ENCODE measurements at places on chromosomes 4 and X.

- no peak for DNase-seq
Measured at GRCh38 chrX:65679071-65679540, 11.7 kb downstream of the MSN start.

- no peak for DNase-seq
Measured at GRCh38 chr4:27024805-27025204, 164.2 kb downstream of the STIM2 start.

- no peak for DNase-seq
Measured at GRCh38 chrX:17798921-17799320, 61.6 kb downstream of the SCML1 start.

GRCh38 chr4:5465529-5465928 is 242.8 kb downstream of the EVC2 start:
- no peak for DNase-seq

DNA sequence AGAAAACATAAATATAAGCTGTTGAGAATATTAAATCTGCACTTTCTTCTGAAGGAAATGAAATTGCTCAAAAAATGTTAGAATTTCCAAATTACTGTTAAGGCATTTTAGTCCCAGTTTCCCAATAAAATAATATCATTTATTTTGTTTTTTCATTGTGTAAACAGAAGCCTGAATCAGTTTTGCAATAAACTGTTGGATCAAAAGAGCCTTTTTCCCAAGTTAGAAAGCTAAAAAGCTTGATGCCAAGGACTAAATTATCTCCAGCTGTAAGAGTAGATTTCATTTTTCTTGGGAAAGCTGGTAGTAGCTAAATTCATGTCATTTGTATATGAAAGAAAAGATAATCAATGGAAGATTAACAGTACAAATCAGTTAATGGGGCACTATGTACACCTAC is 95.8 kb downstream of the RNF150 start:
- no peak for DNase-seq

- no peak for DNase-seq
Measured at GRCh38 chrX:7889135-7889534, 38.1 kb downstream of the PNPLA4 start.

DNA sequence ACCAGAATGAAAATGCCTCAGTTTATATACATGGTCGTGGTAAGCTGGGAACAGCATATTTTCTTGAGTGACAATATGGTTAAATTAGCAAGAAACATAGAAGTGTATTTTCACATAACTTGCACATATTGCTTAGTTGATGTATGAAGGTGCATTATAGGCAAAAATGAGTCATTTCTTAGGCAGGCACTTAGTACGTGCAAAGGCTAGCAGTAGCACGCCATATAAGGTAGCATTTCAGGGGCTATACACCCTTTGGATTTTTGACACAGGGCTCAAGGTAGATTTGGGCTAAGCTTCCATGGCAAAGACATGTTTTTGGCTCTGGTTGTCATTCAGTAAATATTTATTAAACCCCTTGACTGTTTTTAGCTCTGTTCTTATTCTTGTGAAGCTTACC is 33.1 kb downstream of the PCDH7 start:
- no peak for DNase-seq

DNA sequence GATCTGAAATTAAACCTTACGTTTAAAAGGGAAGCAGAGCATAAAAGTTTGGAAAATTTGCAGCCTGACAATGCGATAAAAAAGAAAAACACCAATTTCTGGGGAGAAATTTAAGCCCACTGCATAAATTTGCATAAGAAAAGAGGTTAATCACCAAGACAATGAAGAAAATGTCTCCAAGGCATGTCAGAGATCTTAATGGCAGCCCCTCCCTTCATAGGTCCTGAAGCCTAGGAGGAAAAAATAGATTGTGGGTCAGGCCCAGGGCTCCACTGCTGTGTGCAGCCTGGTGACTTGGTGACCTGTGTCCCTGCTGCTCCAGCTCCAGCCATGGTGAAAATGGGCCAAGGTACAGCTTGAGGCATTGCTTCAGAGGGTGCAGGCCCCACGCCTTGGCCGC is 264.0 kb upstream of the CT83 start:
- DNase-seq = no peak

DNA sequence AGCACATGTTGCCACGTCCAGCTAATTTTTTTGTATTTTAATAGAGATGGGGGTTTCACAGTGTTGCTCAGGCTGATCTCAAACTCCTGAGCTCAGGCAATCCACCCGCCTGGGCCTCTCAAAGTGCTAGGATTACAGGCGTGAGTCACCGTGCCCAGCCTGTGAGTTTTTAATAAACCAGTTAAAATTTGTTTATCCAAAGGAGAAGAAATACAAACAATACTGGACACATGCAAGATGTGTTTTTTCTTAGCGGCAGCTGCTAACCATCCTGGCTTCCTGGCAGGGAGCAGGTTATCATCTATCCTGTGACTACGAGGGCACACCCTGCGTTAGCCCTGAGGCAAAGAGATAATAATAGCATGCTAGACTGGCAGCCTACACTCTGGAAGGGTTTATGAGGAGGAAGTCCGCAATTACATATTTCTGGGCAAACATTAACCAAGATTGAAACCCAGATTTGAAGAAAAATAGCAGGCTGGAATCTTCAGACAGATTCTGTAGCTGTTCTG is 191.4 kb downstream of the SPRY1 start:
- no peak for DNase-seq

- no peak for DNase-seq
Measured at GRCh38 chrX:20461576-20461975, 194.9 kb upstream of the RPS6KA3 start.

- no peak for DNase-seq
Measured at GRCh38 chr4:109113521-109113920, 188.9 kb downstream of the COL25A1 start.

GRCh38 chr4:81905971-81906370 is 434.3 kb upstream of the RASGEF1B start:
- DNase-seq = no peak

- no peak for DNase-seq
Measured at GRCh38 chr4:147217655-147218054, 263.2 kb upstream of the EDNRA start.

GRCh38 chr4:119679251-119679650 is 50.6 kb upstream of the PDE5A start:
- DNase-seq = no peak

GRCh38 chrX:41153448-41153847 is 68.2 kb downstream of the USP9X start:
- DNase-seq = no peak

- DNase-seq = no peak
Measured at GRCh38 chr4:179447308-179447707, 2005.1 kb upstream of the AGA start.

GRCh38 chr4:118983293-118983692 is 94.6 kb downstream of the SYNPO2 start:
- DNase-seq = no peak

GRCh38 chr4:2364654-2365053 is 53.8 kb downstream of the ZFYVE28 start:
- DNase-seq = peak; percentile 40

DNA sequence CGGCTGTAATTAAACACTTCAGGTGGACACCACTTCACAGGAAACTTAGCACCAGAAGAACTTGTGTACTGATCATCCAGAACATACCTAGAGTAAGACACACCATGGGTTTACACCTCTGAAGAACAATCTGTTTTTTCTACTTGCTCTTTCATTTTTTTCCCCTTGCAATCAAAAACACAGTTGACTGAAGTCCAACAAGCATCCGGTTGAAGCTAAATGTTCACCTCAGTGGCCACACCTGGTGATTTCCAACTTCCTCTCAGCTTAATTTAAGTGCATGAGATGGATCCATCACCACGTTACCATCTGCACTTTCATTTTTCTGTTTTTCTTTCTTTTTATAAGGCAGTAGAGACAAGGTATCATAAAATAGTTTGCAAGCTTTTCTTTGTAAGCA is 4.9 kb upstream of the TXK start:
- DNase-seq = no peak

DNA sequence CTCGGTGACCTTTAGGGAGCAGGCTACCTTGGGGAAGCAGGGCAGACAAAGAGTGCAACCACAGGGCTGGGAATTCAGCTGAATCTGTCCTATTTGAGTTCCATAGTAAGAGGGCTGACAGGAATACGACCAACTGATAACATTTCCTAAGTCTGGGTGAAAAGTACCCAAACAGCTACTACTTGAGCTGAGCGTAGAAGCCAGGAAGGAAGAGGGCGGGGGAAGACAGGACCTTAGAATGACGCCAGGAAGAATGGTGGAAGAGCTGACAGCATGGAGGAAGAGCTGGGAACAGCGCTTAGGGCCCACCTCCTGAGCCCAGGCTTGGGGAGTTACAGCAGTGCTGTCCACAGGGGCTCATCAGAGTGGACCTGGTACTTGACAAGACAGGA is 14.4 kb downstream of the MECP2 start:
- no peak for DNase-seq

DNA sequence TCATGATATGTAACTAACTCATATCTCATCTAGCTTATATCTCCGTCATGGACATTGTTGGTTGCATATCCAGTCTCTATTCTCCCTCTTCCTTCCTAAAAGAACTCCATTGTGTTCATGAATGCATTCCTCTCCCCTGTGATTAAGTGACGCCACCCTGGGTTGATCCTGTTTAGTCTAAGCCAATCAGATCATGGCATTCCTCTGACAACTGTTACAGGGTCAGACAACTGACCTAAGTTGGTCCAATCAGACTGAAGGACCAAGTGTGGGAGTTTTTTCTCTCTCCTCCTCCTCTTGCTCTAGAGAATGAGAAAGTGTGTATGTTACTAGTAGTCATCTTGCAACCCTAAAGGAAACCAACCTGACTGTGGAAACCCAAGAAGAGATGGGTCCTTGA is 3.6 kb downstream of the APOO start:
- DNase-seq = no peak

DNA sequence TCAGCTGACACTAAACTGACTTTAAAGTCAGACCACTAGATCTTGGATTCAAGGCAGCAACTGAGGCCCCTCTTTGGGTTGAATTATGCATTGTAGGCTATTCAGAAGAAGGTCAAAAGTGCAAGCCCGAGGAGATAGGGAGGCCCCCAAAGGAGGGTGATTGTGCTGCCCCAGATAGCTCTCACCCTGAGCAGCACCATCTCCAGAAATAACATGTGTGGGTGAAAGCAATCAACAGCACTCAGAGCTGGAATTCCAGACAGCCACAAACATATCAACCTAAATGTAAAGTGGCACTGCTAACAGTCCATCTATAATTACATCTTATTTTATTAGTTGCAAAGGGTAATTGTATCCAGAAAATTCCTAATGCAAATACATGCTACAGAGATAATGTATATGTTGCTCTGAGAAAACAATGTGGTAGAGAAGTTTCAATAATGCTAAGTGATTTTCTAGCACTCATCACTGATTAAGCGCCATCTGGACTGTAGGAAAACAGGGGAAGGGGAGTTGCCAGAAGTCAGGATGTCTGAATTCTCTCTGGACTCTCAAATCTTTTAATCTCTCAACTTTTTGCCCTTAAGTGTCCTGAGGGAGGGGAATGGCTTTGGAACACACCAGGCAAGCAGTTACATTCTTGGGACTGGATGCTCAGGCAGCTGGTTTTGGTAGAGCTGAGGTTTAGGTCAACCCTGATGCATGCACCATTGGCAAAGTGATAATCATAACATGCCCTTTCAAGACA is 61.8 kb upstream of the SFRP2 start:
- no peak for DNase-seq

- no peak for DNase-seq
Measured at GRCh38 chr4:3461515-3462291, 1.4 kb upstream of the DOK7 start.

- DNase-seq = no peak
Measured at GRCh38 chrX:118437283-118437682, 58.3 kb upstream of the DOCK11 start.

- no peak for DNase-seq
Measured at GRCh38 chr4:112704991-112705845, 68.3 kb downstream of the LARP7 start.

DNA sequence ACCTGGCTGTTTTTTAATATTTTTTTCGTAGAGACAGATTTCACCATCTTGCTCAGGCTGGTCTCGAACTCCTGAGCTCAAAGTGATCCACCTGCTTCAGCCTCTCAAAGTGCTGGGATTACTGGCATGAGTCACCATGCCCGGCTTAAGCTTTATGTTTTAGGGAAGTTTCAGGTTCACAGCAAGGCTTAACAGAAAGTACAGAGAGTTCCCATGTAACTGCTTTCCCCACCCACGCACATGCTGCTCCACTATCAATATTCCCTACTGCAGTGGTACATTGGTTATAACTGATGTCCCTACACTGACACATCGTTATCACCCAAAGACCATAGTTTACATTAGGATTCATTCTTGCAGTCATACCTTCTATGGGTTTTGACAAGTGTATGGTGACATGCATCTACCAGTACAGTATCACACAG is 62.7 kb downstream of the PRPS1 start:
- no peak for DNase-seq

DNA sequence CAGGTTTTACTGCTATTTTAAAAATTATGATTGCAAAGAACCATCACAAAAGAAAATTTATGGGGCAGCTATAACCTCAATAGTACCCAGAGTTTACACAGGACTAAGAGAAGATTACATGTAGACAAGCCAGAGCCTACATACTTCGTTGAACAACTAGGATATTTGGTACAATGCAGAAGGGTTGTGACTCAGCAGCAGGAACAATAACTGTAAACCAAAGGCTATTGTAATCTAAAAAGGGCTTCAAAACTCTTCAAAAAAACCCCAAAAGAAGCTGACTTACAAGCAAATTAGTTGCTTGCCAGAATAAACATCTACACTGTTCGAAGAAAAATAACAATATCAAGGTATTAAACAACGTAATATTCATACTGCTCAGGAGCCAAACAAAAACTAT is 618.0 kb downstream of the STPG2 start:
- no peak for DNase-seq

DNA sequence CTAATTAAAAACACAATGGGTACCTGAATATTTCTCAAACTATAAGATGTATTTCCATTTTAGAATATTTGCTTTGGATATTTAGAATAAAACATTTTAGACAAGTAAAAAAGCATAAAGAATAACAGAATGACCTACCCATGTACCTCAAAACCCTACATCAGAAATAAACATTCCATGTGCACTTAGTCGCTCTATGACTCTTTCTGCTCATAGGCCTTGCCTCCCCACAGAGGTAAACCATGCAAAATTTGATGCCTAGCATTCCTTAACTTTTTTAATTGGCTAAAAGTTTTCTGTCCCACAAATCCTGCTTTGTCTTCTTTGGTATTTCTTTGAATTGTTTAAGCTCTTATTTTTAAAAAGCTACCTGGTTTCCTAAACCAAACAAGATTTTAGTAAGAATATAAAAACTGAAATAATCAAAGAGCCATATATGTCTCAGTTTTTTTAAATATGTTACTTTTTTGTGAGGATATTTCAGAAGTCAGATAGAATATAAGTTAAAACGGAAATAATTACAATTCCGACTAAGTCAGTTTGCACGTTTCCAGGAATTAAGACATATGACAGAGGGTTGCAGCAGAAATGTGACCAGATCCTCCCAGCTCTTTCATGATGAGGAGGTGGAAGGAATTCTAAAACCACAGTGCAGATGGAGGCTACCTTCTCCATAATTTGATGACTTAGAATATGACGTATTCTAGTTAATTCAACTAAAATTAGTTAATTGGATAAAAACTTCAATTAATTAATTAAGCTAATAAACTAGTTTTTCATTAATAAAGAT is 102.5 kb downstream of the FIP1L1 start:
- no peak for DNase-seq
